ENCODE measurements at places on chromosomes 6 and 20.

- DNase-seq, result no peak
Measured at GRCh38 chr6:41939176-41939847, 2.3 kb downstream of the CCND3 start.

DNA sequence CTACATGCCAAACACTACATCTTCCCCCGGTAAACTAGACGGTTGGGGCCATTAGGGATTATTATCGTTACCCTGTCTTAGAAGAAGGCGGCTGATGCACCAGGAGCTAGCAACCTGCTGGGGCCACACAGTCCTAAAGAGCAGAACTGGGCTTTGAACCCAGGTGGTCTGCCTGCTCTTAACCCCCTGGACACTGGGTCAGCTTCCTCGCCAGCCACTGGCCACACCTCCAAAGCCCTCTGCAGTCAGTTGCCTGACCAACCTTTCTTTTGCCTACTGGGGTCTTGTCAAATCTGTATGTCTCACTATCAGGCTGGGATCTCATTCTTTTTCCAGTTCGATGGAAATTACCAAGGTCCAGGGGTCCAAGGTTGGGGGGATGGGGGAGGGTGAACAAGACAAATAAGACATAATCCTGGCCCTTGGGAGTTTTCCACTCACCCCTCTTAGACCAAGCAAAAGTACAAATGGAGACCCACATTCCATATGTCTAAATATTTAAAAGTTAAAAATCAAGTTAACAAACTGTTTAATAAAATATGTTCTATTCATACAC lies 34.0 kb upstream of the FOXP4 start:
- DNase-seq, result no peak

DNA sequence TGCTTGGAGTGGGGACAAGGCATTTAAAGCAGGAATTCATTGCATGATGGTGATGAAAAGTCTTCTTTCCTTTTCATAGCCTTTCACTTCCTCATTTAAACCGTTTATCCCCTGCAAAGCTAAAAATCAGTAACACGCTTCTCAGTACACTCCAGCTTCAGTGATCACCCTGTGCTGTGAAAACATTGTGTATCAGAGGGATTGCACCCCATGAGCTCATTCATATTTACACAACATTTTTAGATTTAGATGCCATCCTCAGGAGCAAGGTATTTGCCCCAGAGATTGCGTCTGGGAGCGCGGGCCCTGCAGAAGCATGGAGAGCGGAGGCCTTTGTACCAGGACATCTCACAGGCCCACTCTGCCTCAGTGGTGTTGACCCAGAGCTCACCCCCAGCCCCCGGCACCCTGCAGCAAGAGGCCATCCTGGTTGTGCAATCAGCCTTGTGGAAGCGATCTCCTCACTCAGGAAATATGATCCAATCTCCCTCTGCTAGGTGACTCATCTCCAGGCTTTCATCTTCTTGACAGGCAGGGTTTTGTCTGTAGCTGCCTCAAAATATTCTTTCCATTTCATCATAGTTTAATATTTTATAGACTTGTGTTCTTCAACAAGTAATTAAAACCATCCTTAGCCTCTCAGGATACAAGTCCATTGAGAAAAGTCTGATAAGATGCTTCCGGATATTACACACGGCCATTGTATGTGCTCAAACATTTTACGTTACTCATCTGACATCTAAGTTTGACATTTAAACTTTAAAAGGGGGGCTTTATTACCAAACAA lies 38.9 kb upstream of the THBS2 start:
- DNase-seq, result no peak

DNA sequence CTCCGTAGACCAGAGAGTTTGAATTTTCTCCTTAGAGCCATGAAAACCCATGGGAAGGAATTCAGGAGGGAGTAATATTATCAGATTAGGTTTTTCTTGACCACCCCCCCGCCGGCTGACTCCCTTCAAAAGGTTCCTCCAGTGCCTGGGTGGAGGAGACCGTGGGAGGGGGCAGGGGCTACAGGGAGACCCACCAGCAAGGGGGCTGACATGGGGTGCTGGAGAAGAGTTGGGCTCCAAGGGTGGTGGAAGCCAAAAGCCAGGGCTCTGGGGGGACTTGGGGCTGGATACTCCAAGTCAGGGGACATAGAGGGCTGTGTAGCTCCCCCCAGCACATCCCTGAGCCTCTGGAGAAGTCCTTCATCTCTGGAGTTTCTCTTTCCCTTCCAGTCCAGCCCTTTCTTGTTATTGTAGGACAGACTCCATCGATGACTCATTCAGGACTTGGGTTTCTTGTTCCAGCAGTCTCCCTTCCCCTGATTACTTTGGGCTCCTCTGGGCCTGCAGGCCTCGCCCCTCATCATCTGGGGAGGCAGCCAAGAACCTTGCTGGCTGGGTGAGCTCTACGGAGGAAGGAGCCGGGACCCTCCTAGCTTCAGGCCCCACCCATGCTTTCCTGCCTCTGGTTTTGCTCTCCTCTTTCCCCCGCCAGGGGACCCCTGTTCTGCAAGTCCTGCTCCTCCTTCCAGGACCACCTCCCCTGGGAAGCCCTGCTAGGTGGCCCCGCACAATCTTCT lies 10.5 kb upstream of the KIAA1755 start:
- DNase-seq, result no peak

GRCh38 chr6:142883011-142883410 lies 62.0 kb downstream of the HIVEP2 start:
- no peak for DNase-seq

DNA sequence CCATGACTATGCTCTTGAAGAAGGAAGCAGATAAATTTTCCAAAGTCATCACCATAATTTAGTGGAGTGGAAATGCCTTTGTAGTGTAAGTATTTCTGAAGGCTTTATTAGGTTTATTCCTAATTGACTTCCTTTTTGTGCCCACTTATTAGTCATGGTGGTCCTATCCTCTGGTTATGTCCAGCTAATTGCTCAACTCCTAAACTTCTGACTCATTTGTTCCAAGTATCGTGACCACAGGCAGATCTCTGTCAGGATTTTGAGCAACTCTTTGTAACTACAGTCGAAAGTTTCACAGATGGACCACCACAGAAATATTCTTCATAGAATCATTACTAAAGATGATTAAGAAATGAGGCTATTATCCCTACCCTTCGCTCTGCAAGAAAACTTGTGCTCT lies 315.6 kb upstream of the PTCHD4 start:
- DNase-seq, result no peak

DNA sequence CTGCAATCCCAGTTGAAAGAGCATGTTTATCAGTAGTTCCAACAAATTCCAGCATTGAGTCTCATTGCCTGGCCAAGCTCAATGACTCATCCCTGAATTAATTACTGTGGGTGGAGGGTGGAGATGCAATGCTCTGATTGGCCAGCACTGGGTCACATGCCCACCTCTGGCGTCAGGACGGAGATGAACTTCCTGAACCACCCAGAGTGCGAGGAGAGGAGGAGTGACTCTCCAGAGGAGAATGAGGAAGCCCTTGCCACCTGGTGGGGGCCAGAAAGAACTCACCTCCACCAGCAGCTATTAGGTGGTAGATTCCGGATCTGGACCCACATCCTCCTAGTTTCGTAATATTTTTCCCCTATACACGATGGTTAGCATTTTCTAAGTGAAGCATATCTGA lies 283.9 kb downstream of the TBC1D7 start:
- DNase-seq, result no peak

DNA sequence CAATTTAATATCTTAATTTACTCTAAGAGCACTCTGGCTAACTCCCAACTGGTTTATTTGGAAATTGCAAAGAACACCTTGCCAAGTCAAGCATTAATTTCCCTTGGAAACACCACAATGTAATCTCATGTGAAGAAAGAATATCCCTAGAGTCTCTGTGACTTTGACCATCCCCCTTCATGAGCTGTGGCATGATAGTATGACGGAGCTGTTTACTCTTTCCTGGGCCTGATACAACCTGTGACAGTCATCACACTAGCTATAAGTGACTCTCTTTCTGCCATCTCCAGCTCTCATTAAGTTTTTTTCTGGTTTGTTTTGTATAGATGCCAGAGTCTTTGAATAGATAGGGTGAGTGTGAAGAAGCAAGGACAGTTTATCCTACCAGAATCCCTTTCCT lies 470.3 kb upstream of the JARID2 start:
- no peak for DNase-seq

GRCh38 chr6:17015144-17015543 lies 86.7 kb upstream of the STMND1 start:
- DNase-seq, result peak; percentile 1

- DNase-seq, result no peak
Measured at GRCh38 chr6:72646604-72647485, 25.0 kb downstream of the KCNQ5 start.

GRCh38 chr6:19838442-19839236 lies 1.5 kb downstream of the ID4 start:
- DNase-seq, result no peak

DNA sequence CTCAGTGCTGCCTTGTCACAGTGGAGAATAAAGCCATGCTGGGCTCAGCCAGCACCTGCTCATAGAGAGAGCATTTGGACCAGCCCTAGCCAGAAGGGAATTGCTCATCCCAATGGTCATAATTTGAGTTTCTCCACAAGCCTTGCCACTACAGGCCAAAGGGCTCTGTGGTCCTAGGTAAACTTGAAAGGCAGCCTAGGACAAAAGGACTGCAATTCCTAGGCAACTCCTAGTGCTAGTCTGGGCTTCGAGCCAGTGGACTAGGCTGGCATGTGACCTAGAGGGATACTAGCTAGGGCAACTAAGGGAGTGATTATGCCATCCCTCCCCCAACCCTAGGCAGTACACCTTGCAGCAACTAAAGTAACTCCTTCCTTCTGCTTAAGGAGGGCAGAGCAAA lies 516.2 kb downstream of the BCKDHB start:
- DNase-seq, result no peak

DNA sequence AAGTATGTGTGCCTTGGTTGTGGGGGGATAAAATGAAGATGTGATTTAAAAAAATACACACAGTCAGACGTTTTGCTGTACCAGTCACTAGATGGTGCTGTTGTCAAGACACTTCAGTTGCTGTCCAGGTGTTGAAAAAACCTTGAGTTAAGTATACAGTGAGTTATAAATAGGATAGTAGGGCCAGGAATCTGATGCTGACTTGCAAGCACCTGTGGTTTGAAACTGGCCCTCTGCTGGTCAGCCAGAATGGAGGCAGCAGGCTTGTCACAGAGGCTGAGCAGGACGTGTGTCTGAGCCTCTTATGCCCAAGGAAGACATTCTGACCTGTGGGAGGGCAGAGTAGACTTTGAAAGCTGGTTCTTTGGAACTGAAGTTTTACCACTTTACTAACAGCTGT lies 27.8 kb downstream of the RNF8 start:
- DNase-seq, result no peak

DNA sequence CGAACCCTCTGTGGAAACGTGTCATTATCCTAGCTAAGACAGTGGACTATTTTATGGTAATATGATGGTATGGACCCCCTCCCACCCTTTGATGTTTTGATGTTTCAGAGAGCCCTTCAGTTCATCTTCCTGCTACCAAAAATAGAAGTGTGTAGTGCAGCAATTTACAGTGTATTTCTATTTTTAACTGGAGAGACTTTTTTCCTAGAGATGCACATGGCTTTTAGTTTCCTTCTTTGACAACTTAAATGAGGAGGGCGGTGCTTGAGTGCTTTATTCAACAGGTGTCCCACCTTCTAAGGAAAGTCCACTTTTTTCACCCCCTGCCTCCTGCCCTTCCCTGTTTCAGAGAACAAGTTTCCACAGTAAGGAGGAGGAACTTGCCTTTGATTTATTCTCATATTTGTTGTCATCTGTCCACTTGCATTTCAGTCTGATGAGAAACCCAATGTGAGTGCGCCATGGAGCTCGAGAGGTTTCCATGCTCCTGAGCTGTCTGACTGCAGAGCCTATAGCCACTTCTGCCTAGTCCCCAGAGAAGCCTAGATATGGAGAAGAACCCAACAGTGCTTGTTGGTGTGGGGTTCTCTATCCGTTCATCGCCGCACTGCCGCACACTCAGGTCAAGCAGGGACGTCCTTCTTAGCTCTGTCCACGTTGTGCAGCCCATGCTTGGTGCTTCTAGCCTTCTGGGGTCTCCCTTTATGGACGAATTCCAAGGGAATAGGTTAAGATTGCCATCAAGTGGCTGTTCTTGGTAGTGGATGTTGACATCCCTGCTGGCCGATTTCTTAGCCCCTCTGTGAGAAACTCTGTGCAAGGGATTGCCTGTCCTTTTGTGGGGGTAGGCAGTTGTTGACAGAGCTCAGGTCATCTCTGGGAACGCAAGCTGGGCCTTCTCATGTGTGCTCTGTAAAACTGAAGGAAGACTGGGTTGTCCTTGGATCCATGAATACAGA lies 144.2 kb downstream of the JARID2 start:
- DNase-seq, result no peak

DNA sequence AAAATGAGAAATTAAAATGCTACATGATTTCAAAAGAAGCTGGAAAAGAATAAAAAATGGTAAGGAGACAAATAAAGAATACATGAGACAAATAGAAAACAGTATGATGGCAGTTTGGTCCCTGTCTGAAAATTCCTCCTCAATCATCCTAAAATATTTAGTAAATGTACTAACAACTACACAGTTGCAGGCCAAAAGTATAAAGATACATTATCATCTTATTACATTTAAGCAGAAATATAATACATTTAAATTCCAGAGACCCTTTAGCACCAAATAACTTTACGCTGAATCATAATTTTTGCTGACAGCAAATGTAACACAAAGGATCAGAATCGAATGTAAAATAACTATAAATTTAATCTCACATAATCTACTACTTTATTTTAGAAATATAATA lies 4.4 kb downstream of the HMGCLL1 start:
- DNase-seq, result no peak

DNA sequence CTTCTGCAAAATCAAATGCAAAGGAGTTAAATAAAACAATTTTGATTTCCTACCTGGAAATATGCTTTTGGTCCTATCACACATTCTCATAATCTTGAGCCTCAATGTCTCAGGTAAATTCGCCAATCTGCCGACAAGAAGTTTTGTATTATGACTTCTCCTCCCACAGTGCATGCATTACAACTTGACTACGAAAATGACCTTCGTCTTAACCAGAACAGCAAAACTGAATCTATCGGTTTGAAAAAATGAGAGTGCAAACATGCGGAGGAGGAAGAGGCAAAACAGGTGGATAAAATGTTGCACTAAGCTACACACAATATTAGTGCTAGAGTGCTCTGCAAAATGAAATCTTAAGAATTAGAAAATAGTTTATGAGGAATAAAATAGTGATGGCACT lies 43.4 kb downstream of the HIVEP2 start:
- no peak for DNase-seq

GRCh38 chr20:36467076-36467999 lies 74.0 kb upstream of the MYL9 start:
- no peak for DNase-seq

DNA sequence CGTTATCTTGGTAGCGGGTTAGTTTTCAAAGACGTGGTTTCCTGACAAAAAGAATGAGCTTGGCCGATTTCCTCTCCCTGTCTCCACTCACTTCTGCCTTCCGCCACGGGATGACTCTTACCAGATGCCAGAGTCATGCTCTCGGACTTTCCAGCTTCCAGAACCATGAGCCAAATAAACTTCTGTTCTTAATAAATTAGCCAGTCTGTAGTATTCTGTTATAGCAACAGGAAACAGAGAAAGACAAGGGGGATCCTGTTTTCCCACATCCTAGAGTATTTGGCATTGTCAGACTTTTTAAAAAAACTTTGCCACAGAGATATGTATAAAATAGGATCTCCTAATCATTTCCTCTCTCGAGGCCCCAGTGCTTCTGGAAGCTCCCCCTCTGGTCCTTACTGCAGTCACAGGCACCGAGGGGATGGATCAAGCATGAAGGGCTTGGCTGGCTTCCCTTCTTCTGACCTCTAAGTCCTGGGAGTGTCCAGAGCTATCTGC lies 84.9 kb upstream of the NAA20 start:
- DNase-seq, result no peak

GRCh38 chr6:111260570-111261298 lies 173.4 kb downstream of the SLC16A10 start:
- no peak for DNase-seq

GRCh38 chr6:34129753-34130152 lies 16.1 kb downstream of the GRM4 start:
- no peak for DNase-seq

Measured in stimulated activated CD4-positive, alpha-beta T cell treated with anti-CD3 and anti-CD28 coated beads, Interleukin-15, amount 100 ng/mL, for 48 hours (primary cell).